Tibial nerve (tissue), 4 donors: ENCODE measurements at places on chromosomes 1 and 21. TPM values are rescaled to one million over a fixed set of nuclear protein-coding genes. Genes with fewer than 3 reads are reported as not detected.

The LCE2C gene
- total RNA-seq = not detected

The PTAFR gene
- total RNA-seq = 7.6 TPM

The BATF3 gene
- 3.5 TPM for total RNA-seq

The RSPH1 gene
- not detected for total RNA-seq

The UHMK1 gene
- 56.9 TPM for total RNA-seq

The PRAMEF14 gene
- not detected for total RNA-seq

The GJA9 gene
- not detected for total RNA-seq

The BACE2 gene
- total RNA-seq = 80.6 TPM

The NKAIN1 gene
- total RNA-seq = not detected

The CDK11A gene
- 71.1 TPM for total RNA-seq

The ANXA9 gene
- total RNA-seq = 2.1 TPM

The SH3D21 gene
- 2.4 TPM for total RNA-seq

The SLC35F3 gene
- not detected for total RNA-seq

GRCh38 chr1:90795431-90795830 is 78.3 kb upstream of the BARHL2 start:
- no peak for DNase-seq

- DNase-seq = peak; percentile 63
Observed at GRCh38 chr1:156508205-156508954, 7.8 kb upstream of the MEF2D start.

DNA sequence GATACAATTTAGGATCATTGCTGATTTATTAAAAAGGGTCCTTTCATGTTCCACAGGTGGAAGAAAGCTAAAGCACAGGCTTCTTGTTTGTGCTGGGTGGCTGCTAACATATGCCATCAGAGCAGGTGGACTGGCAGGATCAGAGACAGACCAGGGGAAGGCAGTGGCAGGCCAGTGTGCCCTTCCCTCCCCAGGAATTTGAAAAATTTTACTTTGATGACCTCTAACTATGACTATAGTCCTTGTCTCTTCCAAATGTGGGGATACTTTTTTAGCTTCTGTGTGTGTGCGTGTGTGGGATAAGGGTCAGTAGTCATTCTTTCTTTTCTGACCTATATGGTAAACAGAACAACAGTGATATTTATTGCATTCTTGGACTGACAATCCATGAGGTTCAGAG is 49.9 kb downstream of the LHX9 start:
- DNase-seq = no peak

GRCh38 chr1:19448491-19449439 is 36.6 kb downstream of the CAPZB start:
- peak; percentile 72 for DNase-seq

- no peak for DNase-seq
Observed at GRCh38 chr1:198598796-198599321, 40.0 kb upstream of the PTPRC start.

- no peak for DNase-seq
Observed at GRCh38 chr1:42927274-42927841, 31.3 kb downstream of the SLC2A1 start.

- no peak for DNase-seq
Observed at GRCh38 chr1:185132534-185132933, 24.2 kb downstream of the TRMT1L start.

DNA sequence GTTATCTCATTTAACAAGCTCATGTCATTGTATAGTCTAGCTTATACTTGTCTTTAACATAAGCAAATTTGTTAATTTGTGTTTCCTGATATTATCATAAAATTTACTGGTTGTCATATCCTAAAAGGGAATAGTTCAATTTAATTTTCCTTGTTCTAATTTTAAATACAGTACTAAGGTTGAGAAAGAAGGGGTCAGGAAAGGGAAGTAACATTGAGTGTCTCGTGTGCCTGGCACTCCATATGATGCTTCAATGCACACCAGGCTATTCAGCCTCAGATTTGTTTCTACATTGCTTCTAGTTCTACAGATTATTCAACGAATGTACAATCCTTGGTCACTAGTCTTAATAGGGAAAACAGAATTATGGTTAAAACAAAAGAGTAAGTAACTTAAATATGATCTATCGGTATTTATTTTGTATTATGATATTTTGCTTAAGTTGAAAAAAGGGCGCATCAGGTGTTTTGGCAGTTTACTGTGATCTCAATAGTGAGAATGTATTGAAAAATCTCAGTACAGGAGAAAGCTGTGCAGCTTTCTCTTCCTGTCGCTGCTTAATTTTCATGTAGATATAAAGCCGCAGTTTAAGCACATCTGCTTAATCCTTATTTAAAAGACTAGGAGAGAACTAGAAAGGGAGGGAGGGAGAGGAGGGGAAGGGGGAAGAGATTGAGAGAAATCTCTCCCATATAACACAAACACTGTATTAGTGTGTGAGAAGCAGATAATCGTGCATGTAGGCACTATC is 13.0 kb downstream of the PTPRC start:
- DNase-seq = no peak

GRCh38 chr1:244998717-244999346 is 134.5 kb upstream of the HNRNPU start:
- DNase-seq = no peak

DNA sequence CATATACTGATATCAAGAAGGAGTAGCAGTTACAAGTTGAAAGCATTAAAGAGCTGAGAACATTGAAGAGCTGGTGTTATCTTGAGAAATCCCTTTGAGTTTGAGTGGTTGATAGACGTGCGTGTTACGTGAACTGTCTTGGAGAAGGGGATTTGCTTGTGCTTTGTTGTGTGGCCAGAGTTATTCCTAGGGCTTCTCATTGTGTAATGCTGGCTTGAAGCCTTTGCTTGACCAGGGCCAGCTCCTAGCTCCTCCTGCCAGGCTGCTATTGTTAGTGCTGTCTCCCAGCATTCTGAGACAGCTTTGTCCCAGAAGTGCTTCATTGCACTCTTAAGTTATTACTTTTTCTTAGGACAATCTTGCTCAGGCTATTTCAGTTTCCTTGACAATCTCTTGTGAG is 116.2 kb upstream of the KCNK2 start:
- no peak for DNase-seq

DNA sequence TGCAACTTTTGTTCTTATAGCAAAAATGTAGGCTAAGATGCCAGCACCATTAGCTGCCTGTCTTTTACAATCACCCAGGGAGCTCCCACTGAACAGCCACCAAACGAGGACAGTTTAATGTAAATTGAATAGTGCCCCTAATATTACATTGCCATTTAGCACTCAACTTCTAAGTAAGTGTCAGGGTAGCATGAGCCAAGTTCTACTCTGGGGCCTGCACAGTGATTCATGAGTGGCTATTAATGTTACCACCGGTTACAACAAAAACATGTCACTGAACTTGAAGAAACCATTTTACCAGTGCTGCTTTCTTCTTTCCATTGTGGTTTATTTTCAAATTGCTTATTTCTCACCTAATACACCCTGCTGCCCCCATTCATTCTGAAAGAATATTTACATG is 295.6 kb upstream of the RRP15 start:
- DNase-seq = no peak

- DNase-seq = no peak
Observed at GRCh38 chr1:175632667-175633066, 110.7 kb downstream of the TNR start.

DNA sequence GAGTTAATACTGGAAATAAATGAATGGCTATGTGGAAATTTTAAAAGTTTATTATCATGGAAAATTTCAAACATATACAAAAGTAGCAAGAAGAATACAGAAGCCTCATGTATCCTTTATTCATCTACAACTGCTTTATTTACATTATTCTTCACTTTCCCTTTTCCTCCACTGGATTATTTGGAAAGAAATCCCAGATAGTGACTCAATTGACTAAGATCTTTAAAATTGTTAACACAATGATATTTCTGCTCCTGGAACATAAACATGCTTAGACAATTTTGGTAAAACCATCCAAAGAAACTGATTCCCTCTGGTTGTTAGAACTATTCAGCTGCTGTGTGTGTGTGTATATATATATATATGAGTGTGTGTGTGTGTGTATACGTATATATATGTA is 116.2 kb downstream of the TGFB2 start:
- no peak for DNase-seq

- no peak for DNase-seq
Observed at GRCh38 chr1:7047866-7048265, 262.6 kb downstream of the CAMTA1 start.

GRCh38 chr1:229514578-229515275 is 6.6 kb upstream of the NUP133 start:
- DNase-seq = peak; percentile 77

DNA sequence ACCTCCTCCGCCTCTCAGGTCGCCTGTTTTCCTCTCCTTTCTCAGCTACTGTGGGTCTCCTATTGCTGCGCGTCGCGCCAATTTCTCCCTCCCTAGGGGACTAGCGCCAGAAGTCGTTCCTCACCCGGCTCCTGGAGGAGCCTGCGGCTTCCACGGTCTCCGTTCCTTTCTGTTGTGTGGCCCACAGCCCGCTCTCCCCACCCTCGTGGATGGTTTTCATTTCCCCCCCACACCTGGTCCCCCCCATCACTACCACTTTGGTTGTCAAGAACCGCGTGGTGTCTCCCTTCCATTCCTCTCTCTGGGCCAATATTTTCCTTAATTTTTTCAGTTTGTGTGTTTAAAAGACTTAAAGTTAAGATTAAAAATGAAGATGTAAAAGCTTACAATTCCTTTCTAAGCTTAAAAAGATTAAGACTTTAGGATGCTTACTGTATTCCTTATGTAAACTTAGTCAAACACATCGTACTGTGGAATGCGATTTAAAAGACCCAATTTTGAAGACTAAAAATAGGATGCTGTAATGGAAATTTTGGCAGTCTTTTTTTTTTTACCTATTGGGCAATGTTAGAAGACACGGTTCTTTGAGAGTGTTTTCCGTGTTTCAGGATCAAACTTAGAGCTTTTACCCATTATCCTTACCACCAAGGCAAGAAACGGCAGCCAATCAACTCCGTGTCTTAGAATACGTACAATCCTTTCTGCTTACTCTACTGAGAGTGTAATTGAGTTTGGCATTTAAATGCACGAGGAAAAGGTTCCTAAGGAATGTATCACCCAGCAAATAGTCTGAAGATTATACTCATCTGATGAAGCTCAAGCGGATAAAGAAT is 773 bp downstream of the CNST start:
- DNase-seq = no peak

GRCh38 chr1:96558635-96559034 is 162.9 kb upstream of the PTBP2 start:
- DNase-seq = no peak

DNA sequence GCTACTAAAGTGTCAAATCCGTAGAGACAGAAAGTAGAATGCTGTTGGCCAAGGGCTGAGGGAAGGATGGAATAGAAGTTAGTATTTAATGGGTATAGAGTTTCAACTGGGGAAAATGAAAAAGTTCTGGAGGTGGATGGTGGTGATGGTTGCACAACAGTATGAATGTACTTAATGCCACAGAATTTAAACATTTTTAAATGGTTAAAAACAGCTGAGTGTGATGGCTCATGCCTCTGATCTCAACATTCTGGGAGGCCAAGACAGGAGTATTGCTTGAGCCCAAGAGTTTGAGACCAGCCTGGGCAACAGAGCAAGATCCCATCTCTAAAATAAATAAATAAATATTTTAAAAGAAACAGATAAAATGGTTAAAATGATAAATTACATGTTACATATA is 44.5 kb downstream of the PIK3R3 start:
- no peak for DNase-seq

- no peak for DNase-seq
Observed at GRCh38 chr1:151237678-151238466, 16.7 kb upstream of the PSMD4 start.

DNA sequence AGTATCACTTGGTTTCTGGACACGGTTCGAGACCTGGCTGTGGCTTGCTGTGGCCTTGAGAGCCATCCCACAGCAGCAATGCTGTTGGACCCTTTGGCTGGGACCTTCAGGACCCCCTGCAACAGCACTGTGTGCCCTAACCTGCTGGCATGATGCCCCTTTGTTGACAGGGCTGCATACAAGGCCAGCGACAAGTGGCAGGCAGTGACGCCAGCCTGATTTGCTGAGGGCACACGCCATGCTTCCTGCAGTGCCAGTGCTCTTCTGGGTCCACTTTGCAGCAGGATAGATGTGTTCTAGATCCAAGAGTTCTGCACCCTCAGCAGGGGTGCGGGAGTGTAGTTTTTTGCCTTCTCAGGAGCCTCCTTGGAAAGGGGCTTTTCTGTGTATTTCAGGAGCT is 32.8 kb downstream of the COQ8A start:
- no peak for DNase-seq

DNA sequence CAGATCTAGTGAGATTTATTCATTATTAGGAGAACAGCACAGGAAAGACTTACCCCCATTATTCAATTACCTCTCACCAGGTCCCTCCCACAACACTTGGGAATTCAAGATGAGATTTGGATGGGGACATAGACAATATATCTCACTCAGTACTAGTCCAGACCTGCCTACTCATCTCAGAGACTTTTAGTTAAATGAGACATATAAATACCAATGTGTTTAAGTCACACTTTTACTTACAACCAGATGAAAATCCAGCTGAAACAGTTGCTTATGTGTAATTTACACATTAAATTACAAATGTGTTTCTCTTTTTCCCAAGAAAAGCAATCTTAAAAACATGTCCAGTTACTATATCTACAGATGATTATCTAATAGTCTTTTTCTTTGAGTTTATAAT is 1145.6 kb downstream of the KCNT2 start:
- no peak for DNase-seq

GRCh38 chr1:204001166-204001901 is 71.6 kb upstream of the SOX13 start:
- DNase-seq = no peak

- no peak for DNase-seq
Observed at GRCh38 chr1:232883992-232884661, 66.3 kb upstream of the NTPCR start.

- DNase-seq = no peak
Observed at GRCh38 chr1:1841575-1841995, 49.3 kb downstream of the GNB1 start.

DNA sequence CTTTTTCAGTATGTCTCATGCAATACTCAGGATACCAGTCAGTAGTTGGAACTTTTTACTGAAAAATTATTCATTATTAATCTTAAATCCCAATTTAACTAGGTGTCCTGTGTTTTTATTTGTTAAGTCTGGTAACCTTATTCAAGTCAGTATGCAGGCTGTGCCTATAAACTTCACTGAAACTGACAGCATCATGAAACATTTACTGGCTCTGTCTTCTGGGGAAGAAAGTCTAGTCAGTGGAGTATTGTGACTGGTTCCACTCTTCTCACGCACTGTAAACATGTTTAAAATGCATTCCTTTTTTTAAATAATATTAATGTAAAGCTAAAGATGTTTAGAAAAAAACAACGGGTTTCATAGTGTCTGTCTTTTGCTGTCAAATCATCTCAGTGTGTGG is 739.7 kb downstream of the LTN1 start:
- DNase-seq = no peak

DNA sequence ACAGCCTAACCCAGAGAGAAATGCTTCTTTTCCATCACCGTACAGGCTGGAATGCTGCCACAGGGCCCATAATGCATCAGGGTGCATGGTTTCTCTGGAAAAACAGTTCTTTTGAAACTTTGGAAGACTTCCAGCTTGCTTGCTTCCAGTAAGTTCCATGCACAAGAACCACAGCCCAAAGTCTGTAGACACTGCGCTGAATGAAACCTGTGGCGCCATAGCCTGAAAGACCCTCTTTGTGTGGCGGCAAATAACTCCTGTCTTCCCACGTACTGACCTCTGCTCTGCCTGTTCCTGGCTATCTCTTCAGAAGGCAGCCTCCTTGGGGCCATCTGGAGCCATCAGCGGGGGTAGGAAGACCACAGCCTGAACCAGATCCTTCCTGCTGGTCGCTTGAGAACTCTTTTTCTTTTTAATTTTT is 15.1 kb downstream of the MIIP start:
- peak; percentile 63 for DNase-seq
